ENCODE measurements at places on chromosomes 5 and 9. TPM values are rescaled to one million over a fixed set of nuclear protein-coding genes. Genes with fewer than 3 reads are reported as not detected.

DNA sequence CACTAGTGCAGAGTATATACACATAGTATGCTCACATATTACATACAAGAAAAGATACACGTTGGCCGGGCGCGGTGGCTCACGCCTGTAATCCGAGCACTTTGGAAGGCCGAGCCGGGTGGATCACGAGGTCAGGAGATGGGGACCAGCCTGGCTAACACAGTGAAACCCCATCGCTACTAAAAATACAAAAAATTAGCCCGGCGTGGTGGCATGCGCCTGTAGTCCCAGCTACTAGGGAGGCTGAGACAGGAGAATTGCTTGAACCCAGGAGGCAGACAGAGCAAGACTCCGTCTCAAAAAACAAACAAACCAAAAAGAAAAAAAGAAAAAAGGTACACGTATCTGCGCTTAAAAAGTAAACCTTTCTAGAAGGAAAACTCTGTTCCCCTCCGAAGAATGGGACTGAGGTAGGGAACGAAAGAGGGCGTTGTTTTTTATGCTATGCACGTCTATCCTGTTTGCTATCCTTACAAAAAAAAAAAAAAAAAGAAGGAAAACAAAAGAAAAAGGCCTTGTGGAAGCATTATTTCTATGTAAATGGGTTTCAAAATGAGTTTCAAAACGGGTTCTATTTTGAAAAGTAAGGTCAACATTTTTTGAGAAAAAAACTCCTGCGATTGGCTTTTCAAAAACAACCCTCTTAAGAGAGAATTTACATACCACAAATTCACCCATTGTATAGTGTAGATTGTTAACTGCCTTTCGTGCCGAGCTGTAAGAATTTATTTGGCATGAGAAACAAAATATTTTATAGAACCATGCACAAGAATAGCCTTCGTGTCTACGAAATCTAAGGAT is 1.2 kb downstream of the AK3 start:
- DNase-seq: peak; percentile 62

DNA sequence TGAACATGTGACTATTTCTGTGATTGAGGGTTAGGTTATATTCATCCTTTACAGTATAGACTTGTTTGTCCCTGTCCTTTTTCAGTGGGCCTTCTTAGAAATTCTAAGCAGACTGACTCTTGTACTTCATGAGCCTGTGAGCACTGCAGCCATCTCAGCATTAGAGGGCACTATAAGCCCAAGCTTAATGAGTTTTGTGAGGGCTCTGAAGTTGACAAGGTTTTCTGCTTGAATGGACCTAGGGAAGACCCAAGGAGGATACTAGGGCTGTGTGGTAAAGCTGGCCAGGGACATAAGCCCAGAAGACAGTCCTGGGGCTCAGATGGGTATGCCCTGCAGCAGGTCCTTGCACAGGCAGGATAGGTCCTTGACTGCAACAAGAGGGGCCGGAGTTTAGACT is 126.5 kb downstream of the MRPS30 start:
- no peak for DNase-seq

DNA sequence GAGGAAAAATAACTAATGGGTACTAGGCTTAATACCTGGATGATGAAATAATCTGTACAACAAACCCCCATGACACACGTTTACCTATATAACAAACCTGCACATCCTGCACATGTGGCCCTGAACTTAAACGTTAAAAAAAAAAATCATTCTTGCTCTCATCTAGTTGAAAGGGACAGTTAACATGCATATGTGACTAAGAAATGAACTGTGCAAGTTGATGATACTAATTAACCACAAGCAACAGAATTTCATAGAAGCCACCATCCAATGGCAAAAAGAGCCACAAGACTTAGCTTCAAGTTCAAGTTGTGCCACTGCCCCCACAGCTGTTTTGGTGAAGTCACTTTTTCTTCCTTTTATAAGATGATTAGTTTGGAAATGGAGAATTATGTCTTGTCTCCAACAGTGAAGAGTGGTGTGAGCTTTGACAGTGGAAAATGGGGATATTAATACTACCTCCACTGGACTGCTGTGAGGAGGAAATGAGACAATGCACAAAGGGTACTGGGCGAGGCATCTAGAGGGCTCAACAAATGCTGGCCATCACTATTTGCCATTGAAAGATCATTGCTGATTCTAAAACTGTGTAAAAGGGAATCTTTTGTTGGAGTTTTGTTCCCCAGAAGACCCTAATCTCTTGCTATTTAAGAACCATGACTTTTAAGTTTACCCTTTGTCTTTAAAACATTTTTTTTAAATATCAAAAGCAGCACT is 202.1 kb downstream of the EBF1 start:
- DNase-seq: no peak

Gene JAKMIP2
- 0.88 TPM for total RNA-seq

Gene FAM169A
- 7.9 TPM for total RNA-seq

Measured in right cardiac atrium (tissue), 5 donors.